PC-9 (cell line): ENCODE measurements at places on chromosomes 13 and 19.

GRCh38 chr19:43467730-43468129 lies 2.3 kb upstream of the LYPD3 start:
- DNase-seq, result peak; percentile 74

- no peak for DNase-seq
These were observed 7.2 kb downstream of the ABCA7 start for GRCh38 chr19:1046836-1047695.

DNA sequence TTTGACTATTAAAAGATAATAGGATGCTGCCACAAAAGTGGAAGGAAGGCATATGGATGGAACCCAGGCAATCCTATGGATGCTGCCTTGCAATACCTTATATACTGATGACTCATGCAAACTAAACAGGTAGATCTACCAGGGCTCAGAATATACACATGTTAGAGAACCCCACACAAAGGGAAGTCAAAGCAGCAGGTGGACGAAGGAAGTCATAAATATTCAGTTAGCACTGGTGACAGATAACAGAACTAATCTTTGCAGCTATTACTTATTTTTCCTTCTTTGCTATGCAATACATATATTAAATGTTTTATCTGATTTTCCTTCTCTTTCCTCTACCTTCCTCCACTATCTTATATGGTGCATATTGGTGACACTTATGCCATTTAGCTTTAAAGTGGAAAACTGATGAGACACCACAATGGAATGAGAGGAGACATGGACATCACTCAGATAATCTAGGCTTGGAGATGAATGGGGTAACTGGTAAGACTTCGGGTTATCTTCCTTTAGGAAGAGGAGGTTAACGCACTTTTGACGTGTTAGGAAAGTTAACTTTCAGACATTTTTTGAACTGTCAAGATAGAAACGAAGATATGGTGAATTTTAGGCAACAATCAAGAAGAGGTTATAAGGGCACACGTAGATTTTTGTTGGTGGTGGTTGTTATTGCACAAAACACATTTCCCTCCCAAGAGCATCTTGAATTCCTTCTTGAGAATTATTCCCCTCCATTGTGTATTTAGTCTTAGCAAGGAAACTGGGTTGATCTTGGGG lies 39.8 kb upstream of the MBNL2 start:
- DNase-seq, result no peak

GRCh38 chr13:39684531-39685137 lies 29.2 kb downstream of the COG6 start:
- DNase-seq, result peak; percentile 42

- DNase-seq, result no peak
These were observed 43.4 kb downstream of the TPT1 start for GRCh38 chr13:45297456-45298205.

- no peak for DNase-seq
These were observed 381.6 kb downstream of the KLF5 start for GRCh38 chr13:73440296-73440895.

DNA sequence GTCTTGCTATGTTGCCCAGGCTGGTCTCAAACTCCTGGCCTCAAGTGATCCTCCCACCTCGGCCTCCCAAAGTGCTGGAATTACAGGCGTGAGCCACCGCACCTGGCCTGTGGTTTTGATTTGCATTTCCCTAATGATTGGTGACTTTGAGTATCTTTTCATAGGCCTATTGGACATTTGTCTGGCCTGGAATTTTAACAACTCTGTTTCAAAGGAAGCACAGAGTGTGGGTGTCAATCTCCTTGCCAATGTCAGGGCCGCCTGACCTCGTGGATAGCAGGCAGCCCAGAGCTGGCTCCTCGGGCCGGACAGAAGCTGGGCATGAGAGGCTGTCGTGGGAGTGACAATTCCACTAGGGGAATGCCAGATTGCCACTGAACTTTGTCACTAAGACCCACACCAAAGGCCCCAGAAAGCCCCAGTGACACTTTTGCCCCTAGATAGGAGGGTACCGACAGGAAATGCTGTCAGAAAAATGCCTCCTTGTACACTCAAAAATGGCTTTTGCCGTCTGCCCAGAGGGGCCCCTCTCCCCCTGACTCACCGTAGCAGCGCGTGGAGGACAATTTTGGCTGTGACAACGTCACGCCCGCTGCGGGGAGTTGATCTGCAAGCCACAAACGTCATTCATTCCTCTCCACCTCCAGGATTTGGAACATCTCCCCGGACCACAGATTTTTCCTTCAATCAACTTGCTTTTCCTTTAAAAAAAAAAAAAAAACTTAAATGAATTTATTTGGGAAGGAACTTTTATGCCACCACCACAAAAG lies 11.7 kb upstream of the ADGRE5 start:
- DNase-seq, result no peak

DNA sequence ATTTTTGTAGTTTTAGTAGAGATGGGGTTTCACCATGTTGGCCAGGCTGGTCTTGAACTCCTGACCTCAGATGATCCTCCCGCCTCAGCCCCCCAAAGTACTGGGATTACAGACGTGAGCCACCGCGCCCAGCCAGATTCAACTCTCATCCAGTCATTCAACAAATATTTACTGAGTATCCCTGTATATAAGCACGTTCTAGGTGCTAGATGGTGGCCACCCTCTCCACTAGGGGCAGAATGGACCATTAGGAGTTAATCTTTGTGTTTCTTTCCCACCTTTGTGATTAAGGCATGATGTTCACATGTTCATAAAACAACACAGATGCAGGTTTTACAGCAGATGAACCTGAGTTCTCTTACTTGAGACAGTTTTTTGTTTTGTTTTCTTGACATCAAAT lies 7.3 kb downstream of the SHKBP1 start:
- no peak for DNase-seq

DNA sequence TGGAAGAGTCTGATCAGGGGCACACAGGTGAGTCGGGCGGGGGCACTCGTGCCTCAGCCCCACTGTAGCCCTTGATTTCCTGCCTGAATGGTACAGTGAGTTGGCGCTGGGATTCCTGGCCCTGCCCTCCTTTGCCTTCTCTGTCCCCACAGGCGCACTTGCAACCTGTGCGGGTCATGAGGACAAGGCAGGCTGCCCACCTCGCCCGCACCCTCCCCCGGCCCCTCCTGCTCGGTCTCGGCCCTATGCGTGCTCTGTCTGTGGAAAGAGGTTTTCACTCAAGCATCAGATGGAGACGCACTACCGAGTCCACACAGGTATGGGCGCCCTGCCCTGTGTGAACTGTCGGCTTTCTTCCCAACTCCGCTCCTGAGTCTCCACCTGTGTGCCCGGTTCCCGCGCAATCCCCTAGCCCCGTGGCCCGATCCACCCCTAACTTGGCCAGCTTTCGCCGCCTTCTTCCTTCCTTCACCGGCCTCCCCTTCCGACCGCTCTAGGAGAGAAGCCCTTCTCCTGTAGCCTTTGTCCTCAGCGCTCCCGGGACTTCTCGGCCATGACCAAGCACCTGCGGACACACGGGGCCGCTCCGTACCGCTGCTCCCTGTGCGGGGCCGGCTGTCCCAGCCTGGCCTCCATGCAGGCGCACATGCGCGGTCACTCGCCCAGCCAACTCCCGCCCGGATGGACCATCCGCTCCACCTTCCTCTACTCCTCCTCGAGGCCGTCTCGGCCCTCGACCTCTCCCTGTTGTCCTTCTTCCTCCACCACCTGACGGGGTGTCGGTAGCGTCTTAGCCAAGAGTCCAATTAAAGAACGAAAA lies 1.6 kb upstream of the KMT2B start:
- DNase-seq, result peak; percentile 42

- DNase-seq, result no peak
These were observed 23.5 kb downstream of the MTUS2 start for GRCh38 chr13:28843639-28844038.
